ENCODE measurements at places on chromosomes 3 and 15. TPM values are rescaled to one million over a fixed set of nuclear protein-coding genes. Genes with fewer than 3 reads are reported as not detected.
A peak's percentile ranks its signal among the peaks of the same experiment; 100 is the strongest.

GRCh38 chr3:100518983-100519382, 26.6 kb downstream of the TMEM45A start:
- H3K4me3 ChIP-seq: no peak overlapping the region
- peak overlapping the region; percentile 95 for H3K27ac ChIP-seq
- no peaks in the 10 kb centered on the region for H3K36me3 ChIP-seq
- no peaks in the 10 kb centered on the region for H3K27me3 ChIP-seq
- peaks cover 16% of the 10 kb centered on the region for H3K4me1 ChIP-seq
- no peak for DNase-seq

DNA sequence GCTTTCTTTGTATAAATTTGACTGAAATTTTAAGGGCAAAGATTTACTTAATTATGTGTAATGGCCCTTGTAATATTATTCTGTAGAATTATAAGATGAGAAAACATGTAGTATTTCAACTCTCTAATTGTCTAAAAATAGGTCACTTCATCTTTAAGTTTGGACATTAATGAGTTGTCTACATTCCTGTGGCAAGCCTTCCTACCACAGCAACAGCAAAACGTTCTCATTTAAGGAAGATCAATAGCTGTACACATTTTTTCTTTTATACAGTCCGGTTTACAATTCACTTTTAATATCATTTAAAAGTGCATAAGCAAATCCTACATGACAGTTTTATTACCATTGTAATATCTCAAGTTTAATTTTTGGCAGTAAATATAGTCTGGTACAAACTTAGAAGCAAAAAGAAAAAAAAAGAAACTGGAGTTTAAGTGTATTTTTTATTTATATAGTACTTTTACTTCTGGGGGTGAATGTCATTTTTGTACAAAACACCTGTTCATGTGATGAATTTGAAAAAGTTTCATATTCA, 501.8 kb downstream of the ZPLD1 start:
- H3K27me3 ChIP-seq: no peaks in the 10 kb centered on the region
- no peaks in the 10 kb centered on the region for H3K36me3 ChIP-seq
- no peak overlapping the region for H3K4me3 ChIP-seq
- DNase-seq: no peak
- no peaks in the 10 kb centered on the region for H3K4me1 ChIP-seq
- no peak overlapping the region for H3K27ac ChIP-seq

DNA sequence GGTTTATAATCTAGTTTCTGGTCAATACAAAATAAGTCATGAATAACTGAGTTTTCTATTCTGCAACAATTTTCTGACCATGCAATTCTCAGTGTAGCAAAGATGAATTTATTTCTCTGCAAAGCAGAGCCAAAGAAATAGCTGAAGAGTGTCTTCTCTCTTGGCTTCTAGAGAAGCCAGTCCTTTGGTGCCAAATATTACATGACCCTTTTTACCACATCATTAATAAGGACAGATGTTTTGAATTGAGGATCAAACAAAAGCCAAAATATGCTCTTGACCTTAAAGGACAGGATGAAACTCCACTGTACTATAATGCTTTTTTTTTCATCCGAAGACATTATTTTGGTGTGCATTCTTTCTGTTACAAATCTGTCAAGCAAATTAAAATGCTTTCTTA, 40.2 kb upstream of the OSTN start:
- no peak overlapping the region for H3K27ac ChIP-seq
- H3K36me3 ChIP-seq: no peaks in the 10 kb centered on the region
- H3K4me1 ChIP-seq: no peaks in the 10 kb centered on the region
- no peak overlapping the region for H3K4me3 ChIP-seq

The VEPH1 gene
- total RNA-seq: 0.65 TPM

The DAZL gene
- not detected for total RNA-seq

The PLSCR5 gene
- total RNA-seq: not detected

Data from liver (tissue), 10 donors.